ENCODE measurements at places on chromosomes 3 and 15.

GRCh38 chr3:60228823-60229222 is 1022.4 kb downstream of the FHIT start:
- DNase-seq: no peak

- no peak for DNase-seq
Observed at GRCh38 chr3:32973982-32974381, 22.5 kb downstream of the CCR4 start.

DNA sequence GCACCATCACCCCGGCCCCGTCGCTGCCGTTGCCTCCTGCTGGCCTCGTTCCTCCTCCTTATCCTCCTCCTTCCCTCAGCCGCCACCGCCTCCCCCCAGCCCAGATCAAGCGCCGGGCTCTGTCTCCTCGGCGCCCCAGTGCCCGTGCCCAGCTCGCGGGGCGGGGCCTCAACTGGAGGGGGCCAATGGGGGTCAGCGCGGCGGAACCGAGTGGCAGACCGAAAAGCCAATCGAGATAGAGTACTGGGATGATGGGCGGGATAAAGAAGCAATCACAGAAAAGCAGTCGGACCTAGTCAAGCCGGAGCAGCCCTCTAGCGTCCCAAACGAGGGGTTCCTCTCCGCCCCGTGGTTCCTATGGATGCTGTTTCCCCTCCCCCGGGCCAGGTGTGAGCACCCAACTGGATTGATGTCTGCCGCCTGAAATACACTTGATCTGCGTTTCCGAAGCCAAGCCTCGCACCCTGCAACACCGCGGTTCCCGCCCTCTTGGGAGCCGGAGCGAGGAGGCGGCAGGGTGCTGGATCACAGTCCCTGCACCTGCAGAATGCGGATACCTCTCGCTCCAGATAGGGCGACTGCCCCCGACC is at the start of gene FRMD5:
Gene FRMD5, minus strand, starts transcription at position 121 of the 590 bp plus-strand sequence.
- DNase-seq: peak; percentile 98

GRCh38 chr3:126540951-126541627 is 17.1 kb downstream of the CHST13 start:
- peak; percentile 25 for DNase-seq

DNA sequence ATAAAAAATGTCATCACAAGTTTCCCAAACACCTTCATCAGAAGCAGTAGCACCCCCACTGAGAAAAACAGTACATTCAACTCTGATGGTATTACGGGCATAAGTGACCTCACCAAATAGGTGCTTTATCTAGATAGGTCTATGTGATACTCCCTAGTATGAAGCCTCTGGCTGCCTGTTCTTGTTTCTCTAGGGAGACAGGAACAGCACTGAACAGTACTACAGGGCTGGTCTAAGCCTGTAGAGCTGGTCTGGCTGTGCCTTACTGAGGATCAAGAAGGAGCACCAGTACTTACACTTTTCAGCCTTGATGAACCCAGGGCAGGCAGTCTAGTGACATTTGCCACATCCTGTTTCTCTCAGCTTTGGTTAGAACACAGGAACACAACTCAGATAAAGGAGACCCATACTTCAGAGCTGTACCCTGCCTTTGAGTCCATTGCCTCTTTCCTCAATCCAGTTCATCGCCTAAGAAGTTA is 35.9 kb downstream of the OXNAD1 start:
- no peak for DNase-seq

DNA sequence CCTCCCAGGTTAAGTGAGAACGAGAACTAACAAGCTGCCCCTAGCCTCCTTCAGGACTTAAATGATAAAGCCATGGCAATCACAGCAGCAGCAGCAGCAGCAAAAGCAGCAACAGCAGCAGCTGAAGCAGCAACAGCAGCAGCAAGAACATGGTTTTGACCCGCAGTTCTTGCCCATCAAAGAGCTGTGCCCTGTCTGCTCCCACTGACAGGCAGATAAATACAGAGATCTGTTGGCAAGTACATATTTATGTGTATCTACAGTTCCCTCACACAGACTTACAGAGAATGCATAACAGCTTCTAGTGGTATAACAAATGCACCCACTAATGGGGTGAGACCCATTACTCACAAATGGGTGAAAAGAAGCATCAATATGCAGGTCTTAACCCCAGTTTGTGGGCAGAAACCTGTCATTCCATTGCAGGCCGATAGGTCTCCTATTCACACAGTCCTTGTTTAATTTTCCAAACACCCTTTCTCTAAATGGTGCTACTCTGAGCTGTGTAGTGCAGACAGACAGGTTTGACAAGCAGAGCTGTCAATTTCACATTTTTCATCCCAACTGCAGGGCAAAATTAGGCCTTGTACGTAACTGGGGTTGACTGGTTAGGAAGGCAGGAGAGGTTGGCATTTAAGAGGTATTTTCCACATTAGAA is 316.3 kb downstream of the TIGIT start:
- DNase-seq: no peak

- peak; percentile 45 for DNase-seq
Observed at GRCh38 chr3:16513141-16514020, at the start of gene RFTN1. TSS of gene RFTN1 (minus strand) at chr3:16513699. CDS start at chr3:16493869, 19,830 bp downstream.

DNA sequence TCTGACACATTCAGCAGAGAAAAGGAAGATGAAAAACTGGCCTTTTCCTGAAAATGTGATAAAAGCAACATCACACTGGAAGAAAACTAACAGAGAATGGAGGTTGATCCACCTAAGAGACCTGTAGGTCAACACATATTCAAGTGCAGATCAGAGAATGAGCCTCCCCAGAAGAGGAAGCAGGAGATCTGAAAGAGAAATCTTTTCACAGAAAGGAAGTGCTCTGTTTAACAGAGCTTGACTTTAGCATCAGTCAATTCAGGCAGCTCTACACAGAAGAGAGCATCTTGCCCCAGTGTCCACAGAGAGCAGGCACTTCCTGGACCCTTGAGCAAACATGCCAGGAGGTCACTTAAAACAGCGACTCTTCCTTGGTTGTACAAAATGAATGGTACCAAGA is 655.4 kb upstream of the GBE1 start:
- no peak for DNase-seq

GRCh38 chr3:34212175-34212574 is 413.7 kb downstream of the PDCD6IP start:
- no peak for DNase-seq

GRCh38 chr3:128430301-128430700 is 36.4 kb downstream of the DNAJB8 start:
- no peak for DNase-seq

GRCh38 chr3:161854232-161854771 is 357.7 kb downstream of the OTOL1 start:
- peak; percentile 65 for DNase-seq

- DNase-seq: no peak
Observed at GRCh38 chr3:149243540-149243939, 21.9 kb upstream of the CP start.

GRCh38 chr3:156491192-156491591 is 63.7 kb downstream of the SSR3 start:
- DNase-seq: no peak

DNA sequence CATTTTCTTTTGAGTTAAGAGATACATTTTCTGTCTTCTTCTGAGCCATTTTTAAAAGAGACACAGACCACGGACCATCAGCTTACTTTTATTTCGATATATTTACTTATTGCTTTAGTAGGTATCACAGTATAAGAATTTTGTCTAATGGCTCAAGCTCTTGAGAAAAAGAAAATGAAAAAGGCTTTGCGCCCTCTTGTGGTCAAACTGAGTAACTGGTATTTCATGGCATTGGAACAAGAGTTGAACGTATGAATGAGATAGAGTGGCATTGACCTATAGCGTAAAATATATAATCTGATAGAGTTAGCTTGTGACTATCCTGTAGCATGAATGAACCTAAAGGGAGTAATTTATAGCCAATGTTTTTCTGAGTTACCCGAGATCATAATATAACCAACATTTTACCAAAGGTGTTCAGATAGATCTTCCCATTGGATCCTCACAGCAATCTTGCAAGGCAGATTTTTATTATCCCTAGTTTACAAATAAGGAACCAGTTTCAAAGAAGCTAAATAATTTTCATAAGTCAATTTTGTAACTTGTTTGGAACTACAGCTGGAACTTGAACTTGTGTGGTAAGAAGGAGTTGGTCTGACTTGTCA is 154.6 kb downstream of the POLR2M start:
- DNase-seq: no peak

- DNase-seq: no peak
Observed at GRCh38 chr3:39166134-39166710, 12.8 kb upstream of the CSRNP1 start.

- no peak for DNase-seq
Observed at GRCh38 chr15:48395521-48396011, 64.3 kb downstream of the DUT start.

- DNase-seq: no peak
Observed at GRCh38 chr3:179088306-179088705, 16.7 kb upstream of the ZMAT3 start.

GRCh38 chr3:170599091-170599490 is 13.2 kb upstream of the SLC7A14 start:
- DNase-seq: no peak

GRCh38 chr3:70856414-70857162 is 544.1 kb upstream of the MDFIC2 start:
- no peak for DNase-seq

GRCh38 chr15:63991706-63992105 is 54.6 kb downstream of the DAPK2 start:
- DNase-seq: no peak

DNA sequence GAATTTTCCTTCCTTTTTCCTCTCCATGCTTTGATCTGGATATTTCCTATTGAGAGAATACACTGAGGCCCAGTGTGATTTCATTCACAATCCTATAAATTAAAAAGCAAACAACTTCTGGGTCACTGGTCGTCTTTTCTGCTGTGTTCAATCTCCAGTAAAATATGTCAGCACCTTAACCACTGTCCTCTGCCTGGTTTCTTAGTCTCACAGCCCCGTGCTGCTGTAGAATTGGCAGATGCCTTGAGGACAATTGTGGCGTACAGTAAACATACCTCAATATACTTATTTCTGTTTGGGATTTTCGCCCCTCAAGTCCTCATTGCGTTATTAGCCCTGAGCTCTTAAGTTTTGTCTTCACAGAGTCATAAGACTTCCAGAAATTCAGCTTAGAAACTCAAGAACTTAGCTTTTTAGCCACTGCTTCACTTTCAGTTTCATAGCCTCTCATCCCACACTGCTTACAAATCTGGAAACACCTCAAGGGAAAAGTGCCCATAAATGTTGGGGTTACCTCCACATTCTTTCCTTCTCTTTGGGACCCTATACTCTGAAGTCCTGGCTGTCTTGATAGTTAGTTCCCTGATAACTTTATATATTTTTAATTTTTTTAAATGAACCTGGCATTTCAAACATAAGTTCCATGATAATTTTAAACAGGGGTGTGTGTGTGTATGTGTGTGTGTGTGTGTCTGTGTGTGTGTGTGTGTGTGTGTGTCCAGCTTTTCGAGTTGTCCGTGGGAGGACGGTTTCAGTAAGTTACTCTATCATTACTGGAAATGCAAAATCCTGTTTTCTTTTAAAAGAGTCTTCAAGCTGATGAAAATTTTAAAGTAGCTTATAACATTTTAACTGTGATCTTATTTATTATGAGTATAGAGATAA is 238.4 kb upstream of the CTDSPL start:
- DNase-seq: no peak

GRCh38 chr3:21634112-21634511 is 116.9 kb downstream of the ZNF385D start:
- DNase-seq: no peak

DNA sequence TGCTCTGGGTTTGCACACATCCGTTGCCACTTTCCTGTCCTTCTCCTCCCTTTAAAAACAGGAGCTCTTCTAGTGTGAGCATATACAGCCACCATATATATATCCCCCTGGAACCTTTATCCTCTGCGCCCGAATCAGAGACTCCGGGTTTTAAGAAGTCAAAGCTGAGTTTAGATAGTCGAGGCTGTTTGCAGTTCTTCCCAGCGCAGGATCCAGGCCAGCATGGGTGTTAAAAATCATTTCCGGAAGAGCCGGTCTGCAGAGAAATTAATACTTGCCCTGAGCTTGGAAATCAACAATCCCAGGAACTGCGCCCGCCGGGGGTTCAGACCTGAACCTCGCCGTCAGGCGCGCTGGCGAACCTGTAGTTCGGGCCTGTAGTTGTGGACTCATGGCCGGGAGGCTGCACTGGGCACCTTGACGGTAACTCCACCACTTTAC is 2.3 kb downstream of the SHOX2 start:
- DNase-seq: peak; percentile 52

- no peak for DNase-seq
Observed at GRCh38 chr3:12842469-12842868, 1.1 kb upstream of the RPL32 start.

DNA sequence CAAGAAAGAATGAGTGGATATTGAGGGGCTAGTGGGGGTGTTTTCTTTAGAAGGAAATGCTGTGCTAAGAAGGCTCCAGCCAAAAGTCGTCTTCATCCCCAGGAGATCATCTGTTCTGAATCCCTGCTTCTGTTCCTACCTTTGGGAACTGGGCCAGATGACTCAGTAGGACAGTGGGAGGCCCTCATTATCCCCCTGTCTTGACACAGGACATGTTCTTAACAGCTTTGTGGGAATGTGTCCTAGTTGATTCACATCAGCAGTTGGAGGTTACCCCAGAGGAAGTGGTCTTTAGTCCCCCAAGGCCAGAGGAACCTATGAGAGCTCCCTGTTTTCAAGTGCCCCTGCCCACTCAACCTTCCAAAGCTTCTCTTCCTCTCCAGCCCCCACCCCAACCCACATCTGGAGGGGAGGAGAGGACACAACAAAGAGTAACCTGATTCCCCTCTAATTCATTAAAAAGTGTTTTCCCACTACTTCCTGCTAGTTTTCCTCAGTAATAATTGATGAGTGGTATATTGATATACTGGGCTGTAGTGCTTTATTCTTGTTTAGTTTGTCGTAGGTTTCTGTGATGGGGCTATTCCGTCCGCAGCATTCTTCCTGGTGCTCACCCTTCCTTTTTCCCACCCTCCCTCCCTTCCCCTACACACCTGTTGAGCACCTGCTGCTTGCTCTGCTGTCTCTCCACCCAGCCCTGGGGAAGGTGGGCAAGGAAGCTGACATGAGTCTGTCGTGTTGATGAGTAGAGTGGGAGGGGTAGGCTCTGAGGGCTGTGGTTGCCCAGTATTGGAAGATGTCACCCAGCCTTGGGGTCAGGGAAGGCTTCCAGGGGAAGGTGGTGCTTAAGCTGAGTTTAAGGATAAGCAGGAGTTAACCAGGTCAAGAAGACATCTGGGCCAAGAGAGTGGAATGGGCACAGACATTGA is 9.3 kb downstream of the PXYLP1 start:
- DNase-seq: no peak

All from H9 (cell line).